NCI-H1694 (cell line): ENCODE measurements at places on chromosomes 1 and 21.

- no peak for DNase-seq
Observed at GRCh38 chr1:99784809-99785255, 18.4 kb upstream of the FRRS1 start.

- no peak for DNase-seq
Observed at GRCh38 chr1:210159211-210159610, 73.4 kb upstream of the SERTAD4 start.

DNA sequence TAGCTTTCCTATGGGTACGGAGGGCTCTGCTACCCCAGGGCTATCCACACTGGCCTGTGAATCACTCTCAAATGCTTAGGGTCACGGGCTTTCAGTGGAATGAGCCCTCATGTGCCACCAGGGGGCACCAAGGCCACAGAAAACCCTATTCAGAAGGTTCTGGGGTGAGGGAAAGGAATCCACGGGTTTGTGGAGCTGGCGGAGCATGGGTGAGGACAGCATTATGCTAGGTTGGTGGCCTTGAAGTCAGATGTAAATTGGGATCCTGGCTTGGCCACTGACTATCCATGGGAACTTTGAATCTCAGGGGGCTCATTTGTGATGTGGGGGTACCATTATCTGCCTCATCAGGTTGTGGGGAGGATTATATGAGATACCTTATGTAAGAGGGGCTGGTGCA is 5.1 kb upstream of the LAMTOR5 start:
- peak; percentile 65 for DNase-seq

GRCh38 chr1:187415065-187415464 is 586.3 kb downstream of the PLA2G4A start:
- no peak for DNase-seq

DNA sequence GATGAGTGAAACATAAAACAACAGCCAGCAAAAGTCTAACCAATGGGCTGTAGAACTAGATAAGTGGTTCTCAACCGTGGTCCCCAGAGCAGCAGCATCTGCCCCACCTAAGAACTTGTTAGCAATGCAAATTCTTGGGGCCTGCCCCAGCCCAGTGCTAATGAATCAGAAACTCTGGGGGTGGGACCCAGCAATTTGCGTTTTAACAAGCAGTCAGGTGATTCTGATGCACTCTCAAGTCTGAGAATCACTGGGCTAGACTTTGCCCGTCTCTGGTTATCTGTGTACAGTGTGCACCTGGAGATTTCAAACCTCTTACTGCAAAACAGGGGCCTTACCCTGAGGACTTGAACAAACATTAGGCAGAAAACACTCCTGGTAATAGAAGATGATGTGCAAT is 66.5 kb downstream of the PLXNA2 start:
- no peak for DNase-seq

GRCh38 chr1:178278916-178279686 is 185.2 kb downstream of the RASAL2 start:
- no peak for DNase-seq

DNA sequence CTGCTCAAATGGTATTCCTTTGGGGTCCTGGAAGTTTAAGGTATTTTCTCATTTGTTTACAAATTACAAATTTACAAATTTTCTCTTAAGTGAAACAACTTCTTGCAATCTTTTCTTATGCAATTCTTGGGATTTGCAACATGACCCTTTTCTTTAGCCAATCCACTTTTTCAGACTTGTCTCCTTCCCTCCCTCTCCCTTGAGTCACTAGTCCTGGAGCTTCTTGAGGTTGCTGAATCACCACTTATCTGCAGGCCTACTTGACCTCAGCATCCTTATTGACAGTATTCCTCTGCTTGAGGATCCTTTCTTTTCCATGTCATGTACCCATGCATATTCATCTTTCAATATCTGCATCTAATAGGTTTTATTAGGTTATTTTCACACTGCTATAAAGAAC is 302.8 kb upstream of the ADAMTS5 start:
- no peak for DNase-seq

- no peak for DNase-seq
Observed at GRCh38 chr1:186323865-186324264, 51.2 kb downstream of the TPR start.

- no peak for DNase-seq
Observed at GRCh38 chr1:77889671-77890070, 1.2 kb downstream of the NEXN start.

- DNase-seq: no peak
Observed at GRCh38 chr1:174407665-174408064, 40.1 kb upstream of the GPR52 start.
